Anterior cingulate cortex (tissue), 58 donors: ENCODE measurements at places on chromosomes 11 and 22.

DNA sequence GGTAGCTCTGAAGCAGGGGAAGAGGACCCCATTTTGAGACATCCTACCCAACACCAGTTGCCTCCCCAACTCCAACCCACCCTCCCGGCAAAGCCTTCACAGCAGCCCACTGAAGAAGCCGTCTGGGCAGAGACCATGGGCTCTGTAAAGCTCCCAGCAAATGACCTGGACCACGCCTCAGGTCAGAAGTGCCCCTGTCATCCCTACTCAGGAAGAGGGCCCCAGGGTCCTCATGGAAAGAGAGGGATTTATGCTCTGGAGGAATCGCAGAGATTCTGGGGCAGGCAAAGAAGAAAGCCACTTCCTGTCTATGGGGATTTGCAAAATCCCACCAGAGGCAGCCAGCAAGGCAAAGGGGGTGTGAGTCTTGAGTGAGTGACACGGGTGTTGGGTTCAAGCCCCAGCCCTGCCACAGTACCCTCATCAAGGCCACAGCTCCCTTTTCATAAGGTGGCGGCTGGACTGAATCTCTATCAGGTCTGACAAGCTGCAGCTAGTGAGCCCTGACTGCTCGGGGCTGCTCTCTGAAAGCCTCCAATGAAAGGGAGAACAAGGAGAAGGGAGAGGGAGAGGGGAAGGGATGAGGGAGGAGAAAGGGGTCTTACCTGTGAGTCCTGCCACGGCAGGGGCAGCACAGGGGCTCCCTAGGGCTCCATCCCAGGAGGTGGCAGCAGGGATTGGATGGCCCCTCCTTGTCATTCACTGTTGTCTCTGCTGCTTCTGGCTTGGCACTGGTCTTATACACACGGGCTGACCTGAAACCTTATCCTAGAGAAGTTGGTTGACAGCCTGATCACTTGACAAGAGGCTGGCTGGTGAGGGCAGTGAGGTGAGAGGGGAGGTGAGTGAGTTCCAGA, at the start of gene UCP3:
Gene UCP3, minus strand, starts transcription at position 713 of the 857 bp plus-strand sequence. CDS start 2,043 bp downstream, outside the sequence.
- no peak for DNase-seq

DNA sequence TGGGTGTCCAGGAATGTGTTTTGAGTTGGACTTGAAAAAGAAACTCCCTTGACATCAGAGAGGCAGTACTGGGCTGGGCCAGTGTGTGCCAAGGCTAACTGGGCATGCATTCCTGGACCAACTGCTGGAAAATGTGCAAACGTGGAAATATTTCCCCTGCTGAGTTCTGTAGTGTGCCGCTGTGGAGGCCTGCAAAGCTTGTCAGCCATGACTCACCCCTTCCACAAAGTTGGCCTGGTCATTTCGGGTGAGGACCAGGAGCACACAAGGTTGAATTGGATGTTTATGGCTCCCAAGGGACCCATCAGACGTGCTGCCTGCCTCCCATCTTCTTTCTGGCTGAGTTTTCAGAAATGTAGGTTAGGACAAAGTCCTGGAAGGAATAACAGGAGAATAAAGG, 513.1 kb downstream of the MIAT start:
- DNase-seq: no peak

DNA sequence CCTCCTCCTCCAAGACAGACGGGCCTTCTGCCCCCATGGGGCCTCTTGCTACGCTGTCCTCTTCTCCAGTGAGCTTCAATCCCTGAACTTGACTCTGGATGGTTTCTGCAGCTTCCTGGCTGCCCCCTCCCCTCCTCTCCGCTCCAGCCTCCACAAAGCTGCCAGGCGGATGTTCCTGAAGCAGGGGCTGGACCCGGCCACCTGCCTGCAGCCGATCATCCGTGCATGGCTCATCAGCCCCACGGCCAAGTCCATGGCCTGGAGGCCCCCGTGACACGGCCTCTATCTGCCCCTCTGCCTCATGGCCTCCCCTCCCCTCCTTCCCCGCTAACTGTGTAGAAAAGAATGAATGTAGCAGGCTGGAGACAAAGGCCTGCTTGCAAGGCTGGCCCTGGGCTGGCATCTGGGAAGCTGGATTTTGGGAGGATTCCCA, 6.8 kb upstream of the SUN2 start:
- DNase-seq: no peak

DNA sequence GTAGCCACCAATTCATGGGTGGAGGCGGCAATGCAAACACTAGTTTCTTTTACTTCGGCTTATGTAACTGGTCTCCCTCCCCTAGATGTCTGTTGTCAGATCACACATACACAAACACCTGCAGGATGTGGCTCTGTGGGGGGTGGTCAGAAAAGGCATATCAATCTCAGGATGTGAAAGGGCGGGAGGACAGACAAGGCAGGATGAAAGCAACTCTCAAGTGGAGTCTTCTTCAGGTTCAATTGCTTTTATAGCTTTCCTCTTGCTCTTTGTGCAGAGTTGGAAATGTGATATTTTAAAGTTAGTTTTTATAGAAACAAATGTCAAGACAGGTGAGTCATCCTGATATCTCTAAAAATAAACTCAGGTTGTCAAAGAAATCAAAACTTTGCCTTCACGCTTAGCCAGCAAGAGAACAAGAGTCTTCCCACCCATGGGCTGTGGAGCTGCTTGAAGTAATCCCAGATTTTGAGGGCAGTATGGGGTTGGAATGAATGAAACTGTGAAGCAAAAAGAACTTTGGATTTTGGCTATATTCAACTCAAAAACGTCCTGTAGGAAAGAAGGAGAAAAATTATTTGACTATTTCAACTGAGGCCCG, 423.4 kb downstream of the GUCY1A2 start:
- DNase-seq: no peak

- DNase-seq: no peak
Measured at GRCh38 chr11:36775130-36775529, 177.1 kb upstream of the RAG2 start.

DNA sequence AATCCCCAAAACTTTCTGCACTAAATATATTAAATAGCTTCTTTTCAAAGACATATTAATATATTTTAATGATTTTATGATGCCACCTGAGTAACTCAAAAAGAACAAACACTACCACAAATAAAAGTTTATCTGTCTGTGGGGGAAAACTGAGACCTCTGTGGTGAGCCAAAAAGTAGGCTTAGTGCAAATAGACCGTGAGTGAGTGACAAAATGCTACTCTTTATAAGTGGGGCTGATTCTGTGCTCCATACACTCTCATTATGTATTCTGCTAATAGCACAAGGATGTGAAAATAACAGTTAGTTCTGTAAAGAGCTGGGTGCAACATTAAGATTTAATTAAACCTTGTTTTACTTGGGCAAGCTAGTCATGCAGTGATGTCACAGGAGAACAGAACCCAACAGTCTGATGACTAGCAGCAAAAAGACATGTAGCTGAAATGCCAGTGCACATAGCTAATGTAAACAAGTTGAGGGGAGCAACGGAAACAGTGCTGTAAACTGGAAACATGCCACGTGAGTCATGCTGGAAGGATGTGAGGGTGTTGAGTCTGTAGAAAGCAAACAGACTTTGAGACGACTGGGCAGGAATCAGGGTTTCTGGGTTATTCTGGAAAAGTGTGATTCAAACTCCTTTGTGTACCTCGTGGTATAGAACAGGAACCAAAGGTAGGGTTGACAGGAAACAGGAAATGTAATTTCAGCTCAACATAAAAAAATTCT, 1130.4 kb downstream of the LRRC4C start:
- DNase-seq: no peak
